ENCODE measurements at places on chromosomes 12 and 14.

DNA sequence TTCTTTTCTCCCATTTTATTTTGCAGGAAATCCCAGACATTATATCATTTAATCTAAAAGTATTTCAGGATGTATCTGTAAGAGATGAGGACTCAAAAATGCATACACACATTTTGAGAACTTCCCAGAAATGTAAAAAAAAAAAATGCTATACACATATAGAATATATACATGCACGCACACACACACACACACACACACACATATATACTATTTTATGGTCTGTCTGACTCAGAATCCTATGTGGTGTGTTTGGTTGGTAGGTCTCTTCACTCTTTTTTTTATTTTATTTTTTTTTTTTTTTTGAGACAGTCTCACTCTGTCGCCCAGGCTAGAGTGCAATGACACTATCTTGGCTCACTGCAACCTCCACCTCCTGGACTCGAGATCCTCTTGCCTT is 65.5 kb downstream of the FBXO34 start:
- DNase-seq = no peak

DNA sequence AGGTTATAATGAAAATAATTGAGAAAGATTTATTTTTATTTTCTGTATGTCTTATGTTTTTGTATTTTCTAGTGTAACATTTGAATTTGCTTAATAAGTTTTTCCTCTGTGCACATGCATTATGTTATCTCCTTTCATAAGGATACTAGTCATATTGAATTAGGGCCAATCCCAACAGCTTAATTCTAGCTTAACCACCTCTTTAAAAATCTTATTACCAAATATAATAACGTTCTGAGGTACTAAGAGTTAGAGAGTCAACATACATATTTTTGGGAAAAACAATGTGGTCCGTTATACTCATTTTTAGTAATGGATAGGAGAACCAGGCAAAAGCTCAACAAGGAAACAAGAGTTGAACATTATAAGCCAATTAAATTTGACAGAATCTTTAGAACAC is 845.6 kb upstream of the SEL1L start:
- DNase-seq = no peak

DNA sequence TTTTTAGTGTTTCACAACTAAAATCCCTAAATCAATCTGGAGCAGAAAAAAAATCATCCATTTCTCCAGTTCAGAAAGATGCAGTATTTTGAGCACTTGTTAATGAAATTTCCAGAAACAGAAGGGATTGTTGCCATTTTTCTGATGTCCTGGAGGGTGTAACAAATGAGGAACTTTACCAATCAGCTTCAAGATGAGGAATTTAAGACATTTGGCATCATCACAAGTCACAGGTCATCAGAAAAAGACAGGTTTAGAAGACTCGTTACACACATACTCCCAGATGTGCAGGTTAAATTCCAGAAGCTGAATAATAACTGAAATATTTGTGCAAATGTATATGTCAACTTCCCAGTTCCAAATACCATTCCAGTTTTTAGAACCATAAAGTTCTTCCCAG is 482 bp upstream of the PSMC1 start:
- no peak for DNase-seq

DNA sequence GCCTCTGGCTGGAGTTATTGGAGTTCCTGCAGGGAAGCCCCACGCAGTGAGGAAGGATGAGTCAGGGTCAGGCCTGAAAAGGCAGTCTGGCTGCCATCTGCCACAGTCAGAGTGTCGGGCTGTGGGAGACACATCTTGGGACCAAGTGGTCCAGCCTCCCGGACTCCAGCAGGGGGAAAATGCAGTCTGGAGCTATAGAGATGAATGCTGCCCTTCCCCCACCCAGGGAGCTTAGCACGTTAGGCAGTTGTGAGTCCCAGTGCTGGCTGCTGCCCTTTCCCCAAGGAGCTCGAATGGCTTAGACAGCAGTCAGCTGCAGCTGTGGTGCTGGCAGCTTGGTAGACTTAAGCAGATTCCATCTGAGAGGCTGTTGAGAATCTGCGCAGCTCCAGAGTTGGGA is 8.2 kb upstream of the NTS start:
- no peak for DNase-seq

DNA sequence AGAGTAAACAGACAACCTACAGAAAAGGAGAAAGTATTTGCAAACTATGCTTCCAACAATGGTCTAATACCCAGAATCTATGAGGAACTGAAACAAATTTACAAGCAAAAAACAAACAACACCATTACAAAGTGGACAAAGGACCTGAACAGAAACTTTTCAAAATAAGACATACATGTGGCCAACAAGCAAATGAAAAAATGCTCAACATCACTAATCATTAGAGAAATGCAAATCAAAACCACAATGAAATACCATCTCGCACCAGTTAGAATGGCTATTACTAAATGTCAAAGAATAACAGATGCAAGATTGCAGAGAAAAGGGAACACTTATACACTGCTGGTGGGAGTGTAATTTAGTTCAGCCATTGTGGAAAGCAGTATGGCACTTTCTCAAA is 125.8 kb downstream of the C12orf42 start:
- no peak for DNase-seq

- DNase-seq = no peak
Observed at GRCh38 chr14:81147140-81147897, 73.4 kb downstream of the GTF2A1 start.

DNA sequence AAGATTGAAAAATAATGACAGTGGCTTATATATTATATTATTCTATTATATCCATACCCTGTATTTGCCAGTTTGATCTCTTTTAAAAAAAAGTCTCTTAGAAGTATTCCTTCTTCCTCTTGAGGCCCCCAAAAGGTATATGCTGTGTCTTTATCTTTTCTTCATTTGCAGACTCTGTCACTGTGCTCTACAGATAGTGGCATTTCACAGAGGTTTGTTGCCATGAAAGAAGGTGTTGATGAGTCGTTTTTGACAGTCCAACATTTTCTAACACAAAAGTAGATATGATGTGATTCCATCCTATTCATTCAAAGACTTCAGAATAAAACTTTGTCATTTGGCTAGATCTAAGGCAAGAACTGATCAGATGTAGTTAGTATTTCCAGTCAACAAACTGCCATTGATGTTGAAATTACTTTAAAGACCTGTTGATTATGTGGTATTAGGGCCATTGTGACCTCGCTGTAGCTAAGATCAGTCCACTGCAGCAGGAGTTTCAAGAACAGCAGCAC is at the start of gene CCDC196:
Gene CCDC196, plus strand, starts transcription at position 462 of the 512 bp plus-strand sequence. CDS start 132 bp downstream, outside the sequence.
- DNase-seq = no peak

- no peak for DNase-seq
Observed at GRCh38 chr14:34211732-34212131, 250.3 kb downstream of the SPTSSA start.

DNA sequence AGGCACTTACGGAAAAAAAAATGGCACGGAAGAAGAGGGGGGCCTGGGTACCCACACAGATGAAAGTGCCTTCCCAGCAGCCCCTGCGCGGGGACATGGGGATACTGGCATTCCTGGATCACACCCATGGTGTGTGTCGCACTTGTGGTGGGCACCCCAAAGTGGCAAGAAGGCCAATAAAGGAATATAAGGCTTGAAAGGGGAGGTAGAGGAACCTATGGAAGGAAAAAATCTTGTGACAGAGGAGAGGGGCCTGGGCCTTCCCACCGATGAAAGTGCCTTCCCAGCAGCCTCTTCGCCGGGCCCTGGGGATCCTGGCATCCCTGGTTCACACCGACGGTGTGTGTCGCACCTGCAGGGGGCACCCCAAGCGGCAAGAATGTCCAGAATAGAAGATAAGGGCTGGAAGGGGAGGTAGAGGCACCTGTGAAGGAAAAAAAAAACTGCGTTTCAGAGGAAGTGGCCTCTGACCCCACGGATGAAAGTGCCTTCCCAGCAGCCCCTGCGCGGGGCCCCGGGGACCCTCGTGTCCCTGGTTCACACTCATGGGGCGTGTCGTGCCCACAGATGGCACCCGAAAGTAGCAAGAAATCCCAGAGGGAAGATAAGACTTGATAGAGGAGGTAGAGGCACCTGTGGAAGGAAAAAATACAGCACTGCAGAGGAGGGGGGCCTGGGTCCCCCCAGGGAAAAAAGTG is 284.0 kb downstream of the ALG10 start:
- DNase-seq = no peak

GRCh38 chr14:90785471-90785870 is 30.8 kb downstream of the TTC7B start:
- DNase-seq = no peak

DNA sequence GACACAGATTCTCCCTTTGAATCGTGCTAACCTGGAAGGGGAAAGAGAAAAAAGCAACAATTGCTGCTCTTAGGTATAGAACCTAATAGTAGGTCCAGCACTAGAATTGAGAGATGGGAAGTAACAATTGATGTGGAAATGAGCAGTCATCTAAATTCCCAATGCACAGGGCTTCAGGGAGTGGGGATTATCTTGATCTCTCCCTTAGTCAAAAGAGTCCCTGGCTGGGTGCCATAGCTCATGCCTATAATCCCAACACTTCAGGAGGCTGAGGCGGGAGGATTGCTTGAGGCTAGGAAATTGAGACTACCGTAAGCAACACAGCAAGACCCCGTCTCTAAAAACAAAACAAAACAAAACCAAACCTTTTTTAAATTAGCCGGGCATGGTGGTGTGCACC is 4.0 kb downstream of the APOBEC1 start:
- DNase-seq = no peak
